Effector memory CD4-positive, alpha-beta T cell (primary cell): ENCODE measurements at places on chromosomes 1 and 21.
A peak's percentile ranks its signal among the peaks of the same experiment; 100 is the strongest.

GRCh38 chr1:183218027-183218618 lies 32.1 kb downstream of the LAMC2 start:
- H3K4me3 ChIP-seq = no peak overlapping the region
- no peaks in the 10 kb centered on the region for H3K27me3 ChIP-seq
- DNase-seq = no peak
- no peak overlapping the region for H3K27ac ChIP-seq
- H3K36me3 ChIP-seq = no peaks in the 10 kb centered on the region

DNA sequence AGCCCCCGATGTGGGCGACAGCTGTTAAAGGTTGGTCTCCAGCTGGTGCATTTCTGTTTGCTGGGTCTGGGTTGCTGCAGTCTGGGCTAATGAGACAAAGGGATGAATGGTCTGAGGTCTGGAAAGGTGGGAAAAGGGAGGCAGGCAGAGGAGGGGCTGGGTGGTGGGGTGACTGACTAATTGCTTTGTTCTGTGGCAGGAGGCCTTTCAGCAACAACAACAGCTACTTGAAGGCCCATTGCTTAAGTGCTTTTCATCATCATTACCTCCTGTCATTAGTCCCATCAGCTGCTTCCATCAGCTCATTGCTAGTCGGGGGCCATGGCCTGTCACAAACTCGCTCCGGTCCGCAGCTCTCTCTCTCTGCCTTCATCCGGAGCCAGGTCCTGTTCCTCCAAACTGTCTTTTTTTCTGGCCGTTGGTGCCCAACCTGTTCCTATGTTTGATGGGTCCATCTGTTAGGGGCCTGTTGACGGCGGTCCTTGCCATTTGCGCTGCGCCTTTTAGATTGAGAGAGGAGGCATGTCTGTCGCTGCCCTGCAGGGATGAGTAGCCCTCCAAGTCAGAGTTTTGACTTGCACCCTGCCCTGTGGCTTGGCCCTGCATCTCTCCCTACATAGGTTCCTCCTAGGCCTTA lies 105.6 kb upstream of the PLXNA2 start:
- H3K27me3 ChIP-seq = no peaks in the 10 kb centered on the region
- no peak for DNase-seq
- no peak overlapping the region for H3K27ac ChIP-seq
- no peaks in the 10 kb centered on the region for H3K36me3 ChIP-seq

DNA sequence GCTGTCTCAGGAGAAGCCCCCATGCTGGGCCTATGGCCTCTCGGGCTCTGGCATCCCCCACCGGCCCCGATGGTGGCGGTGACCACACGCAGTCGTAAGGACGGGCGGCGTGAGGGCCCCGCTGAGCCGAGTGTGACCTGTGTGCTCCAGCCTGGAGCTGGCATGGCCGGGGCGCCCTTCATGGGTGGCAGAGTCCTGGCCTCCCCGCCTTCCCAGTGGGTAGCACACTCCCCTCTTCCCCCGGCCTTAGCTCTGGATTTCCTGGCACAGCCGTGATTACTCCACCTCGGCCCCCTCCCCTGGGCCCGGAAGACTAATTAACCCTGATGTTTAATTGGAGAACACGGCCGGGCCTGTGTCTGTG lies 44.6 kb downstream of the SLX9 start:
- H3K36me3 ChIP-seq = no peaks in the 10 kb centered on the region
- H3K27me3 ChIP-seq = no peaks in the 10 kb centered on the region
- H3K27ac ChIP-seq = no peak overlapping the region
- no peak for DNase-seq

- peak overlapping the region; percentile 16 for H3K4me3 ChIP-seq
- peak overlapping the region; percentile 94 for H3K27ac ChIP-seq
- H3K36me3 ChIP-seq = no peaks in the 10 kb centered on the region
- H3K27me3 ChIP-seq = no peaks in the 10 kb centered on the region
- peak; percentile 94 for DNase-seq
Observed at GRCh38 chr1:235011599-235012435, 116.8 kb downstream of the TOMM20 start.

GRCh38 chr21:33657124-33657820 lies 15.0 kb downstream of the ITSN1 start:
- no peaks in the 10 kb centered on the region for H3K36me3 ChIP-seq
- H3K4me1 ChIP-seq = no peaks in the 10 kb centered on the region
- H3K27me3 ChIP-seq = no peaks in the 10 kb centered on the region
- no peak for DNase-seq
- no peak overlapping the region for H3K4me3 ChIP-seq
- H3K27ac ChIP-seq = no peak overlapping the region

DNA sequence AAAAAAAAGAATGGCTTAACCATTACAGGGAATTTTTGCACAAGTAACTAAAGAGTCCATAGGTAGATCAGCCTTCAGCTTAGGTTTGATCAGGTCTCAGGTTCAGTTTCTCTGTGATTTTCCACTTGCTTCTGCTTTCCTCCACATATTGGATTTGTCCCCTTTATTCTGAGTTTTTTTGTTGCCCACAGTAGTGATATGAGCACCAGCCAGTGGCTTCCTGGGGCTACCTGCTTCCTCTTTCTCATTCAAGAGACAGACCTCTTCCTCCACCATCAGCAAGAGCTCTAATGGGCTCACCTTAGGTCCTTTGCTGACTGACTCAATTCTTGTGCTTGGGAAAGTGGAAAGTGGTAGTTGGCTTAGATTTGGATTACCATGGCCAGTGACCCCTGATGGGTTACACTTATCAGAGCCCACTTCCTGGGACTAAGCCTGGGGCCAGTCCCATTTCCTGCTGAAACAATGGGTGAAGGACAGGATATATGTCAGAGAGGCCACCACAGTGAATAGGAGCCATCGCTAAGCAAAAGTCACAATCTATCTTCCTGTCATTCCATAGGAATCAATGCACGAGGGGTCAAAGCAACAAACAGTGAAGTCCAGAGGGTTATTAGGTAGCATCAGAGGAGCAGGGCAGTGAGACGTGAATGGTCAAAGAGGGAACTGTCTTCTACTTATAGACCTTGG lies 12.8 kb upstream of the PLA2G2E start:
- no peaks in the 10 kb centered on the region for H3K36me3 ChIP-seq
- H3K27me3 ChIP-seq = no peaks in the 10 kb centered on the region
- no peak overlapping the region for H3K27ac ChIP-seq
- H3K4me1 ChIP-seq = no peaks in the 10 kb centered on the region
- DNase-seq = no peak
- no peak overlapping the region for H3K4me3 ChIP-seq

- H3K27ac ChIP-seq = no peak overlapping the region
- H3K4me1 ChIP-seq = no peaks in the 10 kb centered on the region
- H3K4me3 ChIP-seq = no peak overlapping the region
- DNase-seq = no peak
- no peaks in the 10 kb centered on the region for H3K27me3 ChIP-seq
- H3K36me3 ChIP-seq = no peaks in the 10 kb centered on the region
Observed at GRCh38 chr1:115893545-115893944, 52.6 kb upstream of the NHLH2 start.

DNA sequence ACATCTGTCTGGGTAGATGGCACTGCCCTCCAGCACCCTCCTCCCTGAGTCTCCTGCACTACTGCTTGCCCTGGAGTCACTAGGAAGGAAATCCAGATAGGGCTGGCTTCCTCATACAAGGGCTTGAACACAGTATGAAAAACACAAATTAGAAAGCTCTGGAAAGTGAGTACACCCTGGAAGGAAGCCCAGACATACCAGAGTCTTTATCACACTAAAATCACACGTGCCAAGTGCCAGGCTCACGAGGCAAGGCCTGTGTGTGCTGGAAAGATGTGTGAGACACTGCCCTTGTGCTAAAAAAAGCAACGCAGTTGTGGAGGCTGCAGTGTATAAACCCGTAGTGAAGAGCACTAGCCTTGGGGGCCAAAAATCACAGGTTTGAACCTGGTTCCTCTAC lies 28.3 kb upstream of the S100A7 start:
- H3K27ac ChIP-seq = no peak overlapping the region
- no peak overlapping the region for H3K4me3 ChIP-seq
- no peaks in the 10 kb centered on the region for H3K36me3 ChIP-seq
- H3K4me1 ChIP-seq = no peaks in the 10 kb centered on the region

DNA sequence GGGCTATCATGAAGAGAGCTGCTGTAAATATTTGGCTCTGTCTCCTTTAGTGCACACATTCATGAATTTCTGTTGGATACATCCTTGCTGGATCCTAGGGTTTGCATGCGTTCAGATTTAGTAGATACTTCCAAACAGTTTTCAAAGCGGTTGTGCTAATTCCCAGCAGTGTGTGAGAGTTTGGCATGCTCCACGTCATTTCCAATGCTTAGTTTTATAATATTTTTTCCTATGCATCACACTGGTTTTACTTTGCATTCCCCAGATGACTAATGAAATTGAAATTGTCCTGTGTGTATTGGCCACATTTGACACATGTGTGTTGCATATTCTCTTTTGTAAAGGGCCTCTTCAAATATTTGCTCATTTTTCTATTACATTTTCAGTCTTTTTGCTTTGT lies 18.5 kb upstream of the AADACL3 start:
- no peak for DNase-seq
- H3K4me3 ChIP-seq = no peak overlapping the region

- H3K4me3 ChIP-seq = no peak overlapping the region
- H3K27ac ChIP-seq = no peak overlapping the region
- no peaks in the 10 kb centered on the region for H3K4me1 ChIP-seq
- no peaks in the 10 kb centered on the region for H3K27me3 ChIP-seq
- DNase-seq = no peak
Observed at GRCh38 chr1:98991127-98992012, 13.3 kb downstream of the PLPPR5 start.

DNA sequence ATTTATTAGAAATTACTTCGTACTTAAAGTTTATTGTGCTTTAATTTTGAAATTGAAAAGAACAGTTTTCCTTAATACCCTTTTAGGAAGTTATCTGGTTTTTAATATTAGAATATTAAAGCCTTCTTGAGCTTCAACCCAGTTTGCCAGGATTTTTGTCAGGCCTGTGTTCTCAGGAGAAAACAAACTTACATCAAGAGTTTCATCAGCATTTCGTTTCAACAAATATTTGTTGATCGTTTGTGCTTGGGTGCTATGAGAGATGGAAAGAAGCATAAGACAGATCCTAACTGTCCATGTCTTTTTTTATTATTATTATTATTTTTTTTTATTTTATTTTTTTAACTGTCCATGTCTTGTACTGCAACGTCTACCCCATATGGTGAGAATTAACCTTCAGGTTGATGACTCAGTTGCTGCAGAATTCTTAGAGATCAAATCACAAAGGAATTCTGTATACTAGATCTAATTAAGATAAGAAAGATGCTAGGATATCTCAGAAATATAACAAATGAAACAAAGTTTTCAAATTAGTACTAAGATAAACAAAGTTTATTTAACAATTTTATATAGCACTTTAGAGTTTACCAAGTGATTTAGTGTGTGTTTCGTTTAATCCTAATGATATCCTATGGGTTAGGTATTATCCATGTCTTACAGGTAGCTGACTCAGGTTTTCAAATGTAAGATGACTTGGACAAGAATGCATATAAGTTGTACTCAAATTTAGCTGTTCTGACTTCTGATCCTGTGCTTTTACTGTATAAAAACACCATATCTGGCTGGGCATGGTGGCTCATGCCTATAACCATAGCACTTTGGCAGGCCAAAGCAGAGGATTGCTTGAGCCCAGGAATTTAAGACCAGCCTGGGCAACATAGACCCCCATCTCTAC lies 14.3 kb downstream of the FBXO28 start:
- DNase-seq = no peak
- H3K36me3 ChIP-seq = peaks cover 26% of the 10 kb centered on the region

- no peaks in the 10 kb centered on the region for H3K36me3 ChIP-seq
- DNase-seq = peak; percentile 11
- peaks cover 66% of the 10 kb centered on the region for H3K4me1 ChIP-seq
- H3K27ac ChIP-seq = peak overlapping the region; percentile 19
- H3K4me3 ChIP-seq = peak overlapping the region; percentile 18
Observed at GRCh38 chr1:224380003-224380402, 23.3 kb downstream of the CNIH4 start.

DNA sequence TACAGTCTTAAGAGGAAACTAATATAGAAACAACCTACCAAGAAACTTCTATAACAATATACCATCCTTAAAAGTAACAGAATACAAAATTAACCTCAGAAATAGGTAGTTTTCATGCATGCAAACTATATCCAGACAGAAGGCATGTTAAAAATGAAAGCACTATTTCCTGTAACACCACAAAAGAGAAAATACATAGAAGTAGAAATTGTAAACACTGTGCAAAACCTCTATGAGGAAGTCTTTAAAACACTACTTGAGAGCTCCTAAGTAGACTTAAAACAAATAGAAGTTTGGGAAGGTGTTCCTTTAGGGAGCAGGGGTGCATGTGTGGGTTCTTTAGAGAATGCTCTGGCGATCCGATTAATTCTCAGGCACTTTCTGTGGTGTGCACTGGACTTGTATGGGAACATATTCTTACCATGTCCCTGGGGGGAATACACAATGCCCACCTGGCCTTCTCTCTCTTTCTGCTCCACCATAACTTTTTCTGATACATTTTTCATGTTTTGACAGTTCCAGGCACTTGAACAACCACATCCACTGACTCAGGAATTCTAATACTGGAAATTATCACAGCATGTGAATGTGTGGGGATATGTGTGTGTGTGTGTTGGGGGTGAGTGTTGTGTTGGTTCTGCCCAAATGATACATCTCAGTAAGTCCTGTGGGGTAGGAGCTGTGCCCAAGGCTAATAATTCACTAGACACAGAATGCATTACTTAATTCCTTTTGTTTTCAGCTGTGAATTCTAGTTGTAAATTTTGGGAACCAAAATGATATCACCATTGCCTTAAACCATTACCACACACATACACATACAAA lies 866.3 kb upstream of the B3GALT2 start:
- DNase-seq = no peak
- H3K36me3 ChIP-seq = no peaks in the 10 kb centered on the region
- peaks cover 35% of the 10 kb centered on the region for H3K4me1 ChIP-seq
- H3K27me3 ChIP-seq = no peaks in the 10 kb centered on the region
- H3K27ac ChIP-seq = peak overlapping the region; percentile 15

GRCh38 chr21:38165466-38166172 lies 91.2 kb upstream of the KCNJ15 start:
- H3K4me3 ChIP-seq = no peak overlapping the region
- H3K27me3 ChIP-seq = no peaks in the 10 kb centered on the region

DNA sequence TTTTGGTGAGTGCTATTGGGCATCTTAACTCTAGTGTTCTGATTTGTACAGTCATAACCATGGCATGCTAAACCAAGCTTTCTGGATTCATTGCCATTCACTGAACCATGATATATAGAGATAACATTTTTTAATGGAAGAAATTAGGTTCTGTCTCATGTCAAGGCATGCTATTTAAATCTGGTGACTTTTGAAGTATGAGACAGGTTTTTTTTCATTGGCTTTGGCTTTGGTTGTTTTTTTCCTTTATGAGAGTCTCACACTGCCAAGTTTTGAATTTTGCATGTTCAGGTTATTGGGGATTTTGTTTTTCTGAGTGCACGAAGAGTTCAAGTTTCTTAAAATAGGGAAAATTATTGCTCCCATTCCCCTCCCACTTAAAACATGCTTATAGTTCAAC lies 141.3 kb upstream of the ADAMTS5 start:
- DNase-seq = no peak
- H3K27me3 ChIP-seq = no peaks in the 10 kb centered on the region
- no peaks in the 10 kb centered on the region for H3K36me3 ChIP-seq
- H3K4me1 ChIP-seq = no peaks in the 10 kb centered on the region
- no peak overlapping the region for H3K27ac ChIP-seq
- no peak overlapping the region for H3K4me3 ChIP-seq
